ENCODE measurements at places on chromosomes 11 and 22.

DNA sequence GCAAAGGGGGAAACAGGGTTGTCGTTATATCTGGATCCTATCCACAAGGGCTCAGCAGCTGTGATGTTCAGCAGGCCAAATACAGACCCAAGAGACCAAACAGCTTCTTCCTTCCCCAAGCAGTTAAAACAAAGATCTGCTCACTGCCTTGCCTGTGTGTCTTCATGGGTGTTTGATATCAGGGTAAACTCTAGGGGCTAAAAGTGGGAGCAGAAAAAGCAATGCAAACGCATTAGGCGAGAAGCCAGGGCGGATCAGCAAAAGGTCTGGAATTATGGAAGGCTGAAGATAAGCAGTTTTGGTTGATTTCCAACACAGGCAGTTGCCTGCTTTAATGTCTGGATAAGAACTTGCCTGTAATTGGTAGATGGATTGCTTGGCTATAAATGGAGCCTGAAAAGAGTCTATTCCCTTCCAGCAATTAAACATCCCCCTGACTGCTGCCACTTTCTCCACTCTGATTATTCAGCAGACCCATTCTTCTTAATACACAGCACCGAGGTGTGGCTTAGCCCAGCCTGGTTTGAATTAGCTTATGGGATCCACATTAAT is 126.3 kb downstream of the COMMD9 start:
- DNase-seq: no peak

- no peak for DNase-seq
These were observed 8.0 kb downstream of the TTC17 start for GRCh38 chr11:43366677-43367076.

GRCh38 chr11:78812513-78813293 is 238.0 kb upstream of the NARS2 start:
- DNase-seq: no peak

DNA sequence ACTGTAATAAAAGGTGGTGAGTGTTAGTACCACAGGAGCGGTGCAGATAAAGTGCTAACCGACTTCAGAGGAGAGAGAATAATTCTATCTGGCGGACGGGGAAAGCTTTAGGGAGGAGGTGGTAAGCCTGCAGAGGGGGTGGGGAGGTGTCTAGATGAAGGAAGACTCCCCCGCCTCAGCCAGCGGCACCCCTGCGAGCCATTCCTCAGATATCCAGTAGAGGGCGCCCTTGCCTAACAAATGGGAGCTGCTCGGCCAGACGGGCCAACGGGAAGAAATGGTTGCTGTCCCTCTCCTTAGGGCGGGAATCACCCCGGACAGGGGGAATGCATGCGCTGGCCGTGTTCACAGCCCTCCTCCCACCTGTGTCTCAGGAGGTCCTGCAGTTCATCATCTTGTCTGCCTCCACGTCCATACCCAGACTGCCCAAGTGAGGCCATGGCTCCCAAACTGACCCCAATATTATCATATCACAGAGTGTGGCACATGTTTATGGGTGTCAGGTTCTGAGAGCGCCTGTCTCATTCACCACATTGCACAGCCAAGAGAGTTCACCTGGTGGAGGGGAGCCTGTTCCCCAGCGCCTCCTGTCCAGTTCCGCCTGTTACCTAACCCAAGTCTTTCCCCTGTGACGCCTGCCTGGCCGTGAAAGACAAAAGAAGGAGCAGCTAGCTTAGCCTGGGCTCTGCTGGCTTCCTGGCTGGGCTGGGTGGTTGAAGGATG is 85.5 kb downstream of the ST3GAL4 start:
- peak; percentile 67 for DNase-seq

- no peak for DNase-seq
These were observed 18.6 kb upstream of the PARVB start for GRCh38 chr22:44005524-44005923.

- DNase-seq: peak; percentile 61
These were observed 21.5 kb upstream of the TXNRD2 start for GRCh38 chr22:19962909-19963806.

GRCh38 chr11:67611165-67611564 is 4.4 kb downstream of the NDUFV1 start:
- DNase-seq: no peak

DNA sequence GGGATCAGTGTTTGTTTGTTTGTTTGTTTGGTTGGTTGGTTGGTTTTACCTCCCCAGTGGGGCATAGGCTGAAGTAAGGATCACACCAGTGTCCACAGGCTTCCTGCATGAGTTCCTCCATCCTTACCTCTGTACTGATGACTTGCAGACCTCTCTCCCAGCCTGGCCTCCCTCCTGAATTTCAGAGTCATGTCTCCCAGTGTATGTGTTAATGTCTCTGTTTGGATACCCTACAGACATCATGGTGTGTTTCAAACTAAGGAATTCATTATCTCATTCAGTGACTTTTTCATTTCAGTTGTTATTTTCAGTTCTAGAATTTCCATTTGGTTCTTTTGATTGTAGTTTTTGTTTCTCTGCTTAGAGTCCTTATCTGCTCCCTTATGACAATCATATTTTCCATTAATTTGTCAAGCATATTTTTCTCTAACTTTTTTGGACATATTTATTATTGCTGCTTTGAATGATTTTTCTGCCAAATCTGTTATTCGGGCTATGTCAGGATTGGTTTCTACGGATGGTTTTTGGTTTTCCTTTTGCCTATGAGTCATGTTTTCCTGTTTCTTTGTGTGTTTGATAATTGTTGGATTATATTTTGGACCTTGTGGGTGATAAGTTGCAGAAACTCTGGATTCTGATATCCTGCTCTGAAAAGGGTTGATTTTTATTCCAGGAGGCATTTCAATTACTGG is 23.6 kb downstream of the MYEOV start:
- DNase-seq: no peak

DNA sequence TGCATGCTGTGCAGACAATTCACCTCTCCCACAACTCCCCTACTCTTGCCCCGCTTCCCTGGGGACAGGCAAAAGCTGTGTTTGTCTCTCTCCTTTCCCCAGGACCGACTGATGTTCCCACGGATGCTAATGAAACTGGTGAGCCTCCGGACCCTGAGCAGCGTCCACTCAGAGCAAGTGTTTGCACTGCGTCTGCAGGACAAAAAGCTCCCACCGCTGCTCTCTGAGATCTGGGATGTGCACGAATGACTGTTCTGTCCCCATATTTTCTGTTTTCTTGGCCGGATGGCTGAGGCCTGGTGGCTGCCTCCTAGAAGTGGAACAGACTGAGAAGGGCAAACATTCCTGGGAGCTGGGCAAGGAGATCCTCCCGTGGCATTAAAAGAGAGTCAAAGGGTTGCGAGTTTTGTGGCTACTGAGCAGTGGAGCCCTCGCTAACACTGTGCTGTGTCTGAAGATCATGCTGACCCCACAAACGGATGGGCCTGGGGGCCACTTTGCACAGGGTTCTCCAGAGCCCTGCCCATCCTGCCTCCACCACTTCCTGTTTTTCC is 1.4 kb upstream of the MADD start:
- no peak for DNase-seq

DNA sequence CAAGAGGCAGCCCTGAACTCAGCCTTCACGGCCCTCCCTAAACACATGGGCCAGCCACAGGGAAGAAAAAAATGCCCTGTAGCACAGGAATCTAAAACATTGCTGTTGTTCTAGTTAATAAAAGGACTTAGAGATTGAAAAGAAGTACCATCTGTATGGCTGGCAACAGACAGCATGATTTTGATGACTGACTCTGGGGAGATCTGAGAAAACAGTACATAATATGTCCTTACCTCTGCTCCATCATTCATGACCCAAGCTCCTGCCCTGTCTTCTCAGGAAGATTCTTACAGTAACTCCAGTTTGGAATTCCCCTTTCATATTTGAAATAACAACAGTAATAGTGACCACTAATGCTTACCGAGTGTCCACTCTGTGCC is 244.2 kb downstream of the ETS1 start:
- no peak for DNase-seq

GRCh38 chr11:79480864-79481263 is 40.0 kb upstream of the TENM4 start:
- DNase-seq: no peak

DNA sequence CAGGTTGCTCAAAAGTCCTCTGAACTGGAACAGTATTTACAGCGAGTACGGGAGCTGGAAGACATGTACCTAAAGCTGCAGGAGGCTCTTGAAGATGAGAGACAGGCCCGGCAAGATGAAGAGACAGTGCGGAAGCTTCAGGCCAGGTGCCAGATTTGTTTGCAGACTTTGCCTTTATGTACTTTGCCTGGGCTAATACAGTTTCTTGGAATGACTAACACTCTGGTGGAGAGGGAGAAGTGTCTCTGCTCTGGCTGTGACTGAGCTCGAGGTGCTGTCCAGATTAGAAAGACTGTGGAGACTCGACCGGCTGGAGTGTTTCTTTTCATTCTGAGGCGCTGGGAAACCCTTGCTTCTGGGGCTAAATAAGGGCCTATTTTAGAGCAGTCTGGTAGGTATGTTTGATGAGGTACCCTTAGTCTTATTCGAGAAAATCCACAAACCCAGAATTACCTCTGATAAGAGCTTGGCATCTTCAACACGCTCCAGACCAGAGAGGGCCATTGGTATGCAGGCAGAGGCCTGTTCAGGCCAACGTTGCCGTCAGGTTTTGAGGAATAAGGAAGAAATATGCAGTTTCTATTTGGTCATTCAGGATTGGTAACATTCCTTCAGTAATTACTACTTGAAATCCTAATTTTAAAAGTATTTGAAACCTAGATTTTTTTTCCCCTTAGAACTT is 76.5 kb downstream of the SWAP70 start:
- DNase-seq: no peak

DNA sequence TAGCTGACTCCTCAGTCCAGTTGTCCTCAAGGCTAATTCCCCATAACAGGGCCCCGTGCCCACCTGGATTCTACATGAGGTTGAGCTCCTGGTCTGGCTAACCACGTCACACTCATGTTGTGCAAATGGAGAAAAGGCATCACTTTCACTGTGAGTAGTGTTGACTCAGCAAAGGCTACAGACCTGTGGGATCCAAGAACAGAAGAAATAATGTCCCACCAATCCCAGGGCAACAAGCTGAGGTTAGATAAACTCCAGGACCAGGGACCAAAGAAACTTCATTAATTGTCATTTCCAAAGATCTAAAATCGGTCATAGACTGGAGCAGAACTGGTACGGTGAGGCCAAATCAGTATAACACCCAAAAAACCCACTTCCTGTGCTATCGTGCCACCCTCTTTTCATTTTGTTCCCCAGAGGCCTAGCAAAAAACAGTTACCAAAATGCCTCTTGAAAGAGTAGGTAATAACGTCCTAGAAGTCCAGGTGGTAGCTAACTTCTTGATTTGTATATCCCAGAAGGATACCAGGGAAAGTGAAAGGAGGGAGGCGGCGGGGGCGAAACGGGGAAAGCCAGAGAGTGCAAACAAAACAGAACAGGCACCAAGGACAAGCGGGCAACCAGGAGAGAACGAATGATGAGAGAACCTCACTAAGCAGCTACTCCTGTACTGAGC is 1.4 kb downstream of the PCSK7 start:
- DNase-seq: peak; percentile 55

GRCh38 chr11:14229472-14229871 is 129.5 kb downstream of the RRAS2 start:
- no peak for DNase-seq

DNA sequence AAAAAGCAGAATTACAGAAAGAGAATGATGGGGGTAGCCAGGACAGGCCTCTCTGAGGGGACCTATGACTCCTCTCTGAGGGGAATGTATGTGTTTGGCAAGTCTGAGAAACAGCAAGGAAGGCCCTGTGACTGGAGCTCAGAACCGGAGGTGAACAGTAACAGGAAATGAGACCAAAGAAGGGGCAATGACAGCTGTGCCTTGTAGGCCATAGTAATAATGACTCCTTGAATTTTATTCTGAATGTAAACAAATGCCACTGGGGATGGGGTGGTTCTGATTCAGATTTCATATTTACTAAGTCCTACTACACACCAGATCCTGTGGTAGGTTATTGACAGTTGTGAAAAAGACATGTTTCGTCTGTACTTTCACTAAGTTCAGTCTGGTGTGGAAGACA is 52.8 kb upstream of the APOA1 start:
- no peak for DNase-seq

GRCh38 chr11:70688142-70688541 is 289.8 kb downstream of the CTTN start:
- no peak for DNase-seq

DNA sequence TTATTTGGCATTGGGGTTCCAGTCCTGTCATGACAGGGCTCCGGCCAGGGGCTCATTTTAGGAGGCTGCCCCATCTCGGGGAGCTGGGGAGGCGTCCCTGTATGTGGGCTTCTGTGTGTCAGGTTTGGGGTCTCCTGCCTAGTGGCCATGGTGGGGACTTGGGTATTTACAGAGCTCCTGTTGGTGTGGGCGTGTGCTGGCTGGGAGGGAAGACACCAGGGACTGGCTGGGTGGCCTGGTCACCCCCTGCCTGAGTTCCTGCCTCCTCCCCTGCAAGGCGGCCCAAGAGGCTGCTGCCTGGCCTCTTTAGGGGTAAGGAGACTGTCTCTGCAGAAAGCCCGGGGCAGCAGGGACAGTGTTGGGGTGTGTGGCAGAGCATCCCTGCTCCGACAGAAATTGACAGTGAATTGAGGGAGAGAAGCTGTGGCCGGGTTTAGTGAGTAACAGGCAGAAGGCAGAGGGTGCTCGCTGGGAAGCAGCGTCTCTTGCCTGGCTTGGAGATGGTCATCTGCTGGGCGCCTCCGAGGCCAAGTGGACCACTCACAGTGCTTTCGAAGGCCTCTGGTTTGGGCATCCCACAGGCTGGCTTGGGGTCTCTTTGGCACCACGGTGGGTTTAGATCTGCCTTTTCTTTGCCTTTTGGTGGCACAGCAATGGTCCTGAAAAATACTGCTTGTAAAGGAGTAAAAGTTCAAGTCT is 40.3 kb upstream of the GRAMD4 start:
- no peak for DNase-seq

DNA sequence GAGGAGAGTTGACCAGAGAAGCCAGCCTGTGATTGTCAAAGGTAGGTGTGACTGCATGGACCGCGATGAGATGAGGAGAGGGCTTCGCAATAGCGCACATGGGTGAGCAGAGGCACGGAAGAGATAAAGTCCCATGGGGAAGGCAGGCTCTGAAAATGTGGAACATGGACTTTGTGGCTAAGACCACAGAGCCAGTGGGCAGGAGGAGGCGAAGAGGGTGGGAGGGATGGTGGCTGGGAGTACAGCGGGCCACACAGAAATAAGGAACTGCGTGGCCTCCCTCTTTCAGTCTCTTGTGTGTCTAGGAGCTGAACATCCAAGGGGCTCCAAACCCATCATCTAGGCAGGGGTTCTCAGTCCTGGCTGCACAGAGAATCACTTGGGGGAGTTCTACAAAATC is 98.6 kb downstream of the TENM4 start:
- DNase-seq: no peak

DNA sequence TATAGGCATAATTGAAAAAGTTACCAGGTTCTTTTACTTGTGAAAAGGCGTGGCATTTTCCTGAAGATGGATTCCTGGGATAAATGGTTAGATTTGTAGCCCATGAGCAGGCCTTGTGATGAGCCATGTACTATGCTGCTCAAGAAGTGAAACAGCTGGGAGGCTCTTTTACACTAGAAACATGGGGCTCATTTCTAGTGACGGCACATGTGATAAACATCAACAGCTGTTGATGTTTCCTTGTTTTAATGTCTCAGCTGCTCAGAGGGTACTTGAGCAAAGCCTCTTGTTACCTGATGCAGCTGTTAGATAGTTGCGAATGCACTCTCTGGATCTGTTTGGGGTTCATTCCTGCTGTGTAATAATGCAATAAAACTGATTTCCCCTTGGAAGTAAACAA is 396.8 kb downstream of the GUCY1A2 start:
- DNase-seq: no peak
